ENCODE measurements at places on chromosomes 4 and X. TPM values are rescaled to one million over a fixed set of nuclear protein-coding genes. Genes with fewer than 3 reads are reported as not detected.

DNA sequence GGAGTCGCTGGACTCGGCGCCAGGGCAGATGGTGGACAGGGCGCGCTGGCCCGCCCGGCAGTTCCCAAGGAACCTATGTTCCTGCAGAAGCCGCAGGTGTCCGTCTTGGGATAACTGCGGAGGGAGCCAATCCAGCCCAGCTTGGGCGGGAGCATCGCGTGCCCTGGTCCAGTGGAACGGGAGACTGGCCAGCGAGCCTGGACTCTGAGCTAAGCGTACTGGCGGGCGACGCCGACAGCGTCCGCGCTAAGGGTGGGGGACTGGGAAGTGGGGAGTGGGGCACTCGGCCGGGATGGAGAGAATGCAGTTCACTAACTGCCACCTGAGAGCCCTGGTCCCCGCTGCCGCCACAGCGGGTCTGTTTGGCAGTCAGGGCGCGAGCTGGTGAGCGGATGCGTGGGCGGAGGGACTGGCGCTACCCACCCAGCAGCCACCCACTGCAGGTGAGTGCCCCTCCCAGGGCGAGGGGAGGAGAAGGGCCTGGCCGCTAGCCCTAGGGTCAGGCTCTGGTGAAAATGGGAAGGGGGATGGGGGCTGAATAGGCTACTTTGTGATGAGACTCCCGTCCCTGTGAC, 1.3 kb upstream of the MAMLD1 start:
- peak; percentile 12 for DNase-seq
- H3K4me3 ChIP-seq = peak overlapping the region; percentile 53
- H3K27ac ChIP-seq = no peak overlapping the region
- no peaks in the 10 kb centered on the region for H3K36me3 ChIP-seq
- H3K4me1 ChIP-seq = no peaks in the 10 kb centered on the region

DNA sequence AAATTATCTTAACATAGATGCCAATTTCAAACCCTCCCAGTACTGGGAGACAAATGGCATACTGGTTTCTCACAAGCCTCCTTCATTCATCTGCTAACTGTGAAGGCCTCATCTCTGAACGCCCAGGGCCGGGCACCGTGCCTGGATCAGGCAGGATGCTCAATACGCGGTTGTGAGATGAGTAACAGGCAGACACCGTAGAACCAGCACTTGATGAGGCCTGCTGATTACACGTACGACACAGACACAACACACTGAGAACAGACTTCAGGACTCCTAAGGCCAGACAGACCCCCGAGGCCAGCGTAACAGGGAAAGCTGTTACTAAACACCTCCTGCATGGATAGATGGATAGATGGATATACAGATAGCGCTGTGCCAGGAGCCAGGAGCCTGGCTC, 154.6 kb downstream of the AFAP1 start:
- H3K36me3 ChIP-seq = no peaks in the 10 kb centered on the region
- H3K4me3 ChIP-seq = no peak overlapping the region
- DNase-seq = no peak
- H3K27ac ChIP-seq = no peak overlapping the region

- no peak overlapping the region for H3K27ac ChIP-seq
- H3K4me1 ChIP-seq = no peaks in the 10 kb centered on the region
- no peaks in the 10 kb centered on the region for H3K27me3 ChIP-seq
- no peak overlapping the region for H3K4me3 ChIP-seq
- DNase-seq = no peak
These were observed 126.6 kb upstream of the ACSL4 start for GRCh38 chrX:109859651-109860050.

DNA sequence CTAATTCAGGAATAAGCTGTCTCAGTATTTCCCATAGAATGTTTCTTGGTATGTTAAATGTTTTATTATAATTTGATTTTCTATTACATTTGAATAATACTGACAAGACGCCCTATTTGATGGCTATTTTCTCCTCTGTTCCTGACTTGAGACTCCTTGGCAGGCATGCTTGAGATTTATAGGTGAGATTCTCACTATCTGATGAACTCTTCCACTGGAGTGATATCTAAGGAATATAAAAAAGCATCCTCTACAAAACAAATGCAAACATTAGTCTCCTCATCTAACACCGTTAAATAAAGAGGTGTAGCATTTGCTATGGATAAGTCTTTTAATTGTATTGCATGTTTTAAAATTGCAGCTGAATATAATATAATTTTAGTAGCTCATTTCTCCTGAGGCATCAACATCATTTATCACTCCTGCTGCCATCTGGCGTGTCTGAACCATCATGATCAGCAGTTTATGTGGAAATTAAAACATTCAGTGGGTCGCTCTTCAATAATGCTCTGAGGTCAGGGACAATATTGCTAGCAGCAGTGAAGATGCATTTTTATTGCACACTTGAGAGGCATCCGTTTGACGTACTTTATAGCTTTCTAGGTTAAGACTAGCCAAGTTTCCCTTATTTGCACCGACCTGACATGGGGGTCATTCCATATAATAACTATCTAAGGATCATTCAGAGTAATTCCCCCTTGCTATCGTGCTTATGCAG, 210.4 kb upstream of the GALNTL6 start:
- DNase-seq = no peak
- H3K27me3 ChIP-seq = no peaks in the 10 kb centered on the region
- no peak overlapping the region for H3K4me3 ChIP-seq

DNA sequence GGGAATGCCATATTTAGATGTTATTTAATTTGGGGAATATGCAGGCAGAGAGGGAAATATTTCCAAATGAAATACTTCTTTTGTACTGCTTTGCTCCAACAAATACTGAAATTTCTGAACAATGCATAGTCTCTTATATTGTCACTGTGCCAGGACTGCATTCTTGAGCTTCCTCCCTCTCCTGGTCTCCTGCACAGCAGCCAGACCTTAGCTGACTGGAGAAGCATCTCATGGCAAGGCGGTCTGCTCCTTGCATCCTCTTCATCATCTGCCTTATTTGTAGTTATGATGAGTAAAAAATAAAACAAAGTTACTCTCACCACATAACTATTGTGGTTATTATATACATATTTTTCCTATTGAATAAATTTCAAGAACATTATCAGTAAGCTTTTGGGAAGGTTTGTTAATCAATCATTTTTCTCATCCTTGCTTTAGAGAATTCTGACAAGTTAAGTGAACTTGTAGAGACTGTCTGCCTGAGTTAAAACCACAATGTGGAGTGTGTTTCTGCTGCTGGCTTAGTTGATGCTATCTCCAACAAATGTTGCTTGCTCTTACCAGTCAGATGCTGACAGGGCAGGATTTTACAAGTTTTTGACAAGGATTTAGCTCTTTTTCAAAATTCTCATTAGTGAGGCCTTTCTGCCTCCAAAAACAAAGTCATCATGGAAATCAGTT, 153.6 kb downstream of the SOWAHB start:
- no peak overlapping the region for H3K27ac ChIP-seq
- DNase-seq = no peak
- no peaks in the 10 kb centered on the region for H3K36me3 ChIP-seq
- H3K4me3 ChIP-seq = no peak overlapping the region
- no peaks in the 10 kb centered on the region for H3K27me3 ChIP-seq

DNA sequence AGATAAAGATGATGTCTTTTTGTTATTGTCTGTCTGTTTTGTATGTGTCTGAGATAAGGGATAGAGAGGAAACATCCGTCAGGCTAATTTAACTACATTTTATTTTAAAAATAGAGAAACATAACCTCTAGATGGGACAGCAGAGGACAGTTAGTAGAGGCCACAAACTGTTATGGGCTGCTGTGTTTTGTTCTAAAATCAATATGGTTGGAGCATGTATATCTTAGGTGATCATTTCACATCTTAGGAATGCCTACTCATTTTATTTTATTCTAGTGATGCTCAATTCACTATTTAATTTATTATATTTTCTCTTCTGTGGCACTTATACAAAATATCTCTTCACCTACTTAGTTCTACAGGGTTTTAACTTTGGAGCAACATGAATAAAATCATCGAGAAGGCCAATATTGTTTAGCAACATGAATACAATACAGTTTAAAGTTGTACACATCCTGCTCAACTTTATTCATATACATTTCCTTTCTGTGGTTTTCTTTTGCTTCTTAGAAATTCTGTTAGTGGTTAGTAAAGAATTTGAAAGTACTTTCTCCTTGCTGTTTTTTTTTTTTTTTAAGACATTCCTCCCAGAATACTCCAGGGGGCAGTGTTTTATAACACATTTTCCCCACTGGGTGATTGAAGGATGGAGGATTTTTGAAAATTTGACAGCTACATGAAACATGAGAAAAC, 392.9 kb downstream of the UNC5C start:
- H3K4me1 ChIP-seq = peaks cover 4% of the 10 kb centered on the region
- DNase-seq = peak; percentile 63
- no peaks in the 10 kb centered on the region for H3K36me3 ChIP-seq
- no peak overlapping the region for H3K27ac ChIP-seq
- no peaks in the 10 kb centered on the region for H3K27me3 ChIP-seq

- H3K27ac ChIP-seq = no peak overlapping the region
- no peaks in the 10 kb centered on the region for H3K36me3 ChIP-seq
- H3K4me3 ChIP-seq = no peak overlapping the region
- H3K27me3 ChIP-seq = no peaks in the 10 kb centered on the region
- no peaks in the 10 kb centered on the region for H3K4me1 ChIP-seq
- DNase-seq = no peak
These were observed 120.2 kb upstream of the PJA1 start for GRCh38 chrX:69285401-69285877.

- DNase-seq = no peak
- no peak overlapping the region for H3K4me3 ChIP-seq
These were observed 61.9 kb upstream of the TAB3 start for GRCh38 chrX:30951003-30951402.

- no peak overlapping the region for H3K4me3 ChIP-seq
- no peaks in the 10 kb centered on the region for H3K27me3 ChIP-seq
- no peak for DNase-seq
These were observed 50.8 kb upstream of the MTMR1 start for GRCh38 chrX:150642423-150642822.

GRCh38 chr4:165966833-165967232, 93.8 kb downstream of the TLL1 start:
- no peak for DNase-seq
- H3K4me3 ChIP-seq = no peak overlapping the region
- no peak overlapping the region for H3K27ac ChIP-seq
- H3K36me3 ChIP-seq = no peaks in the 10 kb centered on the region
- no peaks in the 10 kb centered on the region for H3K27me3 ChIP-seq

DNA sequence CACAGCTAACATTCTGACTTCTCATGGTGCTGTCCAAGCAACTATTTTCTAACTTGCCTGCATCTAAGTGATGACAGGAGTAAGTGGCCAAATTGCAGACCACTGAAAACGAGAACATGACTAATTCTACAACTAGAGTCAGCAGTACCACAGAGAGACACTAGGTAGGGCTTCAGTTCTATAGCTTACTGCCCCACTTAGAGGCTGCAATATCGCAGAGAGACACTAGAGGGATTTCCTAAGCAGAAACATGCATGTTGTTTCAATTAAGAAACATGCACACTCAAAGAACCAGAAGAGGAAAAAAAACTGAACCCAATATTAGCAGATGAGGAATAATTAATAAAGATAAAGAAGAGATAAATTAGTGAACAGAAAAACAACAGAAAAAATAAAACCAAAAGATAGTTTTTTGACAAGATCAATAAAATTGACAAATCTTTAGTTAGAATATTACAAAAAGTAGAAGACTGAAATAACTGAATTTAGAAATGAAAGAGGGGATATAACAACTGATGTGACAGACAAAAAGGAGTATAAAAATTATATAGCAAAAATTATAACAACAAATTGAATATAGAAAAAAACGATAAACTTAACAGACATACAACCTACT, 100.8 kb downstream of the SPIN4 start:
- H3K27me3 ChIP-seq = no peaks in the 10 kb centered on the region
- H3K4me3 ChIP-seq = no peak overlapping the region
- H3K36me3 ChIP-seq = no peaks in the 10 kb centered on the region
- H3K27ac ChIP-seq = no peak overlapping the region
- DNase-seq = peak; percentile 38

- H3K27me3 ChIP-seq = no peaks in the 10 kb centered on the region
- no peak overlapping the region for H3K4me3 ChIP-seq
- no peak for DNase-seq
- no peaks in the 10 kb centered on the region for H3K36me3 ChIP-seq
These were observed 197.6 kb downstream of the ANTXR2 start for GRCh38 chr4:79875344-79875899.

- peaks cover 16% of the 10 kb centered on the region for H3K4me1 ChIP-seq
- no peaks in the 10 kb centered on the region for H3K36me3 ChIP-seq
- no peak for DNase-seq
- no peak overlapping the region for H3K4me3 ChIP-seq
- H3K27me3 ChIP-seq = no peaks in the 10 kb centered on the region
- H3K27ac ChIP-seq = no peak overlapping the region
These were observed 179.7 kb upstream of the RASGEF1B start for GRCh38 chr4:81651243-81651899.

DNA sequence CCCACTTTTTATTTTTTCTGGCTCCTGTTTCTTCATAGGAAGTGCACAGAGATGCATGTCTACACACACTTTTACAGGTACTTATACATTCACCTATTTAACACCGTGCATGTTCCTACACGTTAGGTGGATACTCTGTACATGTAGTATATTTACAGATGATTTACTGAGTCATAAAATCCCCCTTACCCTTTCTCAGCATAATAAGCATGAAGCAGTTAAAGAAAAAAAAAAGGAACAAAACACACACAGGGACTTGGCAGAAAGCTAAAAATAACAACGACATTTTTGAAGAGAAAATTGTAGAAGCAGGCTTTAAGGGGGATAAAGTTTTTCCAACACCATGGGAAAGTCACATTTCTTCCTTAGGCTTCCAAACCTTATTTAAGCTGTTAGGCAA, 96.4 kb upstream of the IQCM start:
- no peaks in the 10 kb centered on the region for H3K36me3 ChIP-seq
- DNase-seq = no peak
- H3K4me3 ChIP-seq = no peak overlapping the region
- H3K27me3 ChIP-seq = no peaks in the 10 kb centered on the region
- no peak overlapping the region for H3K27ac ChIP-seq

GRCh38 chrX:83658731-83659130, 150.6 kb downstream of the POU3F4 start:
- no peak for DNase-seq
- no peaks in the 10 kb centered on the region for H3K27me3 ChIP-seq
- no peaks in the 10 kb centered on the region for H3K4me1 ChIP-seq
- no peak overlapping the region for H3K4me3 ChIP-seq
- H3K27ac ChIP-seq = no peak overlapping the region
- no peaks in the 10 kb centered on the region for H3K36me3 ChIP-seq

DNA sequence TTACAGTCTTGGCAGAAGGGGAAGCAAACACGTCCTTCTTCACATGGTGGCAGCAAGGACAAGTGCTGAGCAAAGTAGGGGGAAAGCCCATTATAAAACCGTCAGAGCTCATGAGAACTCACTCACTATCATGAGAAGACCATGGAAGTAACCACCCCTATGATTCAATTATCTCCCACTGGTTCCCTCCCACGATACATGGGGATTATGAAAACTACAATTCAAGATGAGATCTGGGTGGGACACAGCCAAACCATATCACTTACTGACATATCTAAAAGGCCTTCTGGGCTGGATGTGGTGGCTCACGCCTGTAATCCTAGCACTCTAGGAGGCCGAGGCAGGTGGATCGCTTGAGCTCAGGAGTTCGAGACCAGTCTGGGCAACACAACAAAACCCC, 117.1 kb upstream of the USP9X start:
- no peak for DNase-seq
- H3K4me1 ChIP-seq = no peaks in the 10 kb centered on the region
- H3K27ac ChIP-seq = no peak overlapping the region

GRCh38 chr4:30068234-30068633, 651.9 kb upstream of the PCDH7 start:
- H3K4me3 ChIP-seq = no peak overlapping the region
- no peak for DNase-seq
- no peaks in the 10 kb centered on the region for H3K36me3 ChIP-seq
- no peaks in the 10 kb centered on the region for H3K4me1 ChIP-seq
- H3K27ac ChIP-seq = no peak overlapping the region
- H3K27me3 ChIP-seq = no peaks in the 10 kb centered on the region

Gene KLF8
- 6.5 TPM for total RNA-seq

Gene SH3TC1
- 33.8 TPM for total RNA-seq

Gene STATH
- not detected for total RNA-seq

Gene FAM184B
- total RNA-seq = not detected

Gene ZFP92
- 1.5 TPM for total RNA-seq
